KBM-7 (cell line): ENCODE measurements at places on chromosomes 2 and 18.
A peak's percentile ranks its signal among the peaks of the same experiment; 100 is the strongest.

GRCh38 chr2:923832-924601, 26.6 kb upstream of the SNTG2 start:
- no peak for DNase-seq

DNA sequence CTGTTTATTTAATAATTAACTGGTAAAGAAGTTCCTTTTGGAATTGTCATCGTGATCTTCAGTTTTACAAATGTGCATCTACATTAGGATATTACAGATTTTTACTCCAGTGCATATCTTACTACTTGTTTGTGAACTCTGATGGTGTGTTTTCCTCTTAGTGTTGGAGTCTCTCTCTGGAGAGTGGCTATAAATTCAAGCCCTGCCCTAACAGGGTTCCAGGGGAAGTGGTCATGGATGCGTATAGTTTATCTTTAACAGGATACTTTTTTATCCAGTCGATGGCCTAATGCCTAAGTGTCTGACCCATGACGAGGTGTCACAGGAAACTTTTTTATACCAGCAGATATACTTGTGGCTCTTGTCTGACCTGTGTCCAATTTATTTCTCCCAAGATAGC, 75.4 kb downstream of the CHN1 start:
- DNase-seq = no peak

- no peak for DNase-seq
Measured at GRCh38 chr2:54052825-54053718, 62.3 kb upstream of the ACYP2 start.

DNA sequence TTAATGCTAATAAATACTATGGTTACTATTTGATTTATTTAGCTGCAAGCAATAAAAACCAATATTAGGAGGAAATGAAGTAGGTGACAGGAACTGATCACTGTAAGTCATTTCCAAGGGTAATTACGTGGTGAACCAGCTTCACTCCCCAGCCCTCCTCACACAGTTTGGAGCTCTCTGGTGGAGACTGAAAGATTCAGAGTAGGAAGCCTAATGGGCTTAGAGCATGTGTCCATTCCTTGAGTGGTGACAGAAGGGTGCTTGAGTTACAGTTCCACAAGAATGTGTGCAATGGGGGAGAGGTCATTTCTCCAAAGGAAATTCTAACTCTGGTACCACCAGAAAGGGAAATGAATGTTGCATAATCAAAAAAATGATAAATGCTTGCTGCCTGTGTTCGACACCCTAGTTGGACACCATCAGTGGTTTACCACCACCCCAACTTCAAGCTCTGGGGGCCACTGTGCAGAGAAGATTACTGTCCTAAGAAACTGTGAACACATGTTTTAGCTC, 285.1 kb upstream of the MMADHC start:
- no peak for DNase-seq

GRCh38 chr2:47388888-47389287, 14.1 kb upstream of the MSH2 start:
- no peak for DNase-seq

GRCh38 chr2:2581331-2582159, 250.5 kb upstream of the MYT1L start:
- DNase-seq = no peak

DNA sequence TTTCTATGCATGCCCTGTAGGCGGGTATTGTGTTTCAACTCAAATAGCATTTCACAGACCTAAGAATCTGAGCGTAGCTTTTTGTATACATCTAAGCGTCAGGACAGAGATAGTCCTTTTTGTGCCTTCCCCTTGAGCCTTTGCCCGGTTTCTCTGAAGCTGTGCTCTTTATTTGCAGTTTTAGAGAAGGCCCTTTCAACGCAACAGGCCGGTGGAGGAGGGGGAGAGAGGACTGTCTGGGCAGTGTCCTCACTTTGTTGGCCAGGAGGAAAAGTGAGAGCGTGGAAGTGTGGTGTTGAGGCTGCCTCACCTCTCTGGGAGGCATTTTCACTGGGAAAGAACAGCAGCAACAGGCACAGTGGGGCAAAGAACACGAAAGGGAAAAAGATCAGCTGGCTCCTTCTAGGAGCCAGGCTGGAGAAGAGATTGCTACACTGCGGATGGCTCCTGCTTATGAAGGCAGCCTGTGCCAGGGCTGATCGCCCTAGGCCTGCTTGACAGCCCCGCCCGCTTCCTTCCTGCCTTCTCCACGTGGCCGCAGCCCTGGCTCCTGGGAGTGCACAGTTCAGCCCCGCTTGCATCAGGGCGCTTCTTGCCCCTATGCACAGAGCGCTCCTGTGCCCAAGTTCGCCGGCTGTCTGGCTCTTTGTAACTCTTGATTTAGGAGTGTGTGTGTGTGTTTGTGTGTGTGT, 195.6 kb upstream of the POU3F3 start:
- DNase-seq = peak; percentile 96

DNA sequence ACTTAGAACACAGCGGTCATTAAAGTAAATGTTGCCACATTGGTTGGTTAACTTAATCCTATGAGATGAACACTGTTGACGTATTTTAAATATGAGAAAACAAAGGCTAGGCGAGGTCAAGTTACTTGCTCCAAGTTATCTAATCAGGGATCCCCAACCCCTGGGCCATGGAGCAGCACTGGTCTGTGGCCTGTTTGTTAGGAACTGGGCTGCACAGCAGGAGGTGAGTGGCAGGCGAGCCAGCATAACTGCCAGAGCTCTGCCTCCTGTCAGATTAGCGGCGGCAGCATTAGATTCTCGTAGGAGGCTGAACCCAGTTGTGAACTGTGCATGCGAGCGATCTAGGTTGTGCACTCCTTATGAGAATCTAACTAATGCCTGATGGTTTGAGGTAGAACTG, 878.9 kb downstream of the CPS1 start:
- no peak for DNase-seq

DNA sequence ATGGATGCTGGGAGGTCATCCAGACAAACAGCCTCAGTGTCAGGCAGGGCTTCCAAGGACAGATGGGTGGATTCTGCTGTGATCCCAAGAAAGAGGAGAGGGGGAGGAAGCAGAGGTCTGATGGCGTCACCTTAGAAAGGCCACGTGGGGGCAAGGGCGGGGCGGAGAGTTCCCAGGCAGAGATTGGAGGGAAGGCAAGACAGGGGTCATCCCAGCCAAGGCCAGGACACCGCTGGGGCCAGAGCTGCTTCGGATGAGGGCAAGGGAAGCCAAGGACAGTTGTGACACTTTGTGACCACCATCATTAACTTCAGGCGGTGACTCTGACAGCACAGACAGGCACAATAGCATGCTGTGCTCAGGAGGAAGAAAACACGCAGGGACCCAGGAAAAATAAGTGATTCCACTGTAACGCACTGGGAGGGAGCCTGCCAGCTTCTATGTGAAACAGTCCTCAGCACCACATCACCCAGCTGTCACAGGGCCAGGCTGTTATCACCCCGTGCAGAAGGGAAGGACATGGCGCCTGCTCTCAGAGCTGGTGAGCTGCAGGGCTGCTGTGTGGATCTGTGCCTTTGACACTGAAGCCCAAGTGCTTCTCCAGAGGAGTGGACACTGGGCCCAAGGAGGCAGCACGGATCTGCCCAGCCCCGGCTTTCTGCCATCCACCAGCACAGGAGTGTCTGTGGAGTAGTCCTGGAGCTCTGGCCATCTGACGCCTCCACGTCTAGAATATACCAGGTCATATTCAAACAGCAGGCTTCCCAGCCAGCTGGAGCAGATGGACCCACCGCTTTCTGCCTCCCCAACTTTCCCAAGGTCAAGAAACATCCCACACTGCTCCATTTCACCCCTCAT, 204.1 kb downstream of the NDUFA10 start:
- DNase-seq = no peak

GRCh38 chr2:74081030-74081762, 66.5 kb downstream of the BOLA3 start:
- no peak for DNase-seq

- no peak for DNase-seq
Measured at GRCh38 chr2:230957756-230958391, 32.8 kb upstream of the GPR55 start.

GRCh38 chr2:27715318-27716210, 51.9 kb downstream of the SLC4A1AP start:
- DNase-seq = peak; percentile 38

- DNase-seq = no peak
Measured at GRCh38 chr18:35458677-35459441, 38.9 kb downstream of the INO80C start.

DNA sequence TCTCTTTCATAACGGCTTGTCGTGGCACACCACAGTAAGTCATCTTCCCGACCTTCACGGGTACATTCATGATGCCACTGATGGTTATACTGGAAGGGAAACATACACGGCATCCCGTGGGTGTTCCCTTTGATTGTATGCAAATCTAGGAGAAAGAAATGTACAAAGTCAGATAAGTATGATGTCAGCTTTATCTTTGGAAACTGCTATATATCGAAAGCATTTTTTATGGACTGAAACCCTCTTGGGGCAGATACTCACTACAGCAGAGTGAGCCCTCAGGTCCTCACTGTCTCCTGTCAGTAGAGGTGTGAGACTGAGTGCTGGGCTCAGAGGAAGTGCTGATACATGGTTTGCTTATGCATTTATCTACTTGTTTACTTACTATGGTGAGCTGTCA, 20.4 kb downstream of the PLA2R1 start:
- DNase-seq = no peak

DNA sequence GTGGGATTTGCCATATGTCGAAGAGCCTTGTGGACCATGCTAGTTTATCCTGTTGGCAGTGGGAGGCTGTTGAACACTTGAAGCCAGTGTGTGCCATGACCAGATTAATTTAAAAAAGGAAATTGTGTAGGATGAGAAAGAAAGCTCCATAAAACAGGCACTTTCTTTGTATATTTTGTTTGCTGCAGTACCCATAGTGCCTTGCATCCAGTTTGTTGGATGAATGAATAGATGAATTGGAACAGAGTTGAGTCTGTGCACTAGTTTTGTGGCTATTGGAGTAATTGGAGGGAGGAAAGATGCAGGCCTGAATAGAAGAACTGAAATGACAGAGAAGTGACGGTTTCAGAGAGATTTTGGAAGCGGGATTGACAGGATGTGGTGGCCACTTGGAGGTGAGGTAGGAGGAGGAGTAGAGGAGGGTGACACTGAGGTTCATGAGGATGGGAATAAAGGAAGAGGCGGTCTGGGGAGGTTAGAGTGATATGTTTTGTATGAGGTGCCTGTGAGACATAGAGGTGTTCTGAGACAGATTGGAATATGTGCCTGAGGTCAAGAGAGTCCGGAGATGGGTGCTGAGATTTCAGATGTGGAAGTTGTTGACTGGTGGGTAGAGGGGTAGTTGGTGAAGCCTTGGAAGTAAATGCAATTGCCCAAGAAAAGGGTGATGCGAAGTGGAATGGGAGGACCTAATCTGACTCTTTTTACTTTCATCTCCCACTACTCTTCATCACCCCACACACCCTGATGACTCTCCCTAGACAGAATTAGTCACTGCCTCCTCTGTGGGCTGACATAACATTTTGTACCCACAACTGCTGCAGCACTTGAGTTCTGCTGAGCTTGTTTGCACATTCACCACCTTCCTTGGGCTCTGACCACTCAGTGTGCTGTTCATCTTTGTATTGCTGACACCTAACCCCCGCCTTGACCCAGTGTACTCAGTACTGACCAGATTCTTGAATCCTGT, 5.1 kb downstream of the DGUOK start:
- DNase-seq = no peak

DNA sequence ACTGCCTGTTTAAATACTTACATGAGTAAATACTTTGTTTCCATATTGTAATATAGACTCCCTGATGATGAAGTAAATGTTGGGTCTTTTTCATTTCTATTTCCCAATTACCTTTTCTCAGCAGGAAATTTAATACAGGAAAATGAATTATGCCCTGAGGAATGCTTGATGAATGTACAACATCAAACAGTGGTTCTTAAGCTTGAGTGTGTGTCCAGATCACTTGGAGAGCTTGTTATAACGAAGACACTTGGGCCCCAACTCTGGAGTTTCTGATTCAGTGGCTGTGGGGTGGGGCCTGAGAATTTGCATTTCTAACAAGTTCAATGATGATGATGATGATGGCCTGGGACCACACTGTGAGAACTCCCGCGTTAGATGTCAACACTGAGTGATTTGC, 7.1 kb upstream of the ME2 start:
- no peak for DNase-seq

- no peak for DNase-seq
Measured at GRCh38 chr2:172560721-172561120, 4.8 kb downstream of the PDK1 start.

DNA sequence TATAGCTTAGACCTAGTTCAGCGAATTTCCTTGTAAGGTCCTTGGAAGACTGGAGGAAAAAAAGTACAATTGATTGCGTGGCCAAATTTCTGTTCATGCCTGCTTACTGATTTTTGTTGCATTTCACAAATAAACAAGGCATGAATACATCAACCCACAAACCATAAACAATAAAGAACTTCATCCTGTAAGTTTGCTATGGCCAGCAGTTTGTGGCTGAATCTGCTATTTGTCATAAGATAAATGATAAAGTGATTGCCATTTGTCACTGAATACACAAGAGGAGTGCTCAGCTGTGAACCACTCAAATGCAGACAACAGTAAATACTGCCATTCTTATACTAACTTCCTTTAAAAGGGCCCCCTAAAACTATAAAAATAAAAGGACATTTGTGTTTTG, 259.5 kb downstream of the CCDC178 start:
- no peak for DNase-seq

DNA sequence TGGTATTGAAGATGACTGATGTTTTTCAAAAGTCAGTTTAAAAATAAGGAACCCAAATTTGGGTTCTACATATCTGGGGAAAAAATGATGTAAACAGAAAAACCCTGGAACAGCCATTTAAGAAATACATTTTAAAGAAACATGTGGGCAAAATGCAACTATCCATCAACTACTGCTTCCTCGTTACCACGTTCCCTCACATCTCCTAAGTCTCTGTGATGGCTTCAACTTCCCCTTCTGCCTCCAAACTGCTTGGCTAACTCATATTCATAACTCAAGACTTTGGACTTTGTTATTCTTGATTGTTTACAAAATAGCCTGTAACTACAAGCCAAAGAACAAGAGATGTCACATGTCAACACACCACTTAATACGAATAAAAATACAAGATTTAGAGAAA, 116.3 kb downstream of the DYM start:
- DNase-seq = peak; percentile 34

DNA sequence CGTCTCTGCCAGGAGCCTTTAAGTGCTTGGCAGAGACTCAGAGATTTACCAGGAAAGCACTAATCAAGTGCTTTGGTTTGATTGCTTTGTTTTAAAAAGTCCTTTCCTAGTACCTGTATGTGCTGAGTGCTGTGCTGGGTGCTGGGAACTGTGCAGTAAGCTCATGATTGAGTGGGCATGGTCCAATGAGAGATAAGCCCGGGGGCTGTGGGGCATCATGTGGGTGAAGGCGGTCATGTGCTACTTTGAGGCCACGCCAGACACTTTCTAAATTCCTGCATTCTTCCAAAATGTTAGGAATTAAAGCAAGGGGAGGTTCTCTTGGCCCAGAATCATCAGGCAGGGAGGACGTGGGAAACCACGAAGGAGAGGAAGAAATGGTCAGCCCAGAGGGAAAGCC, 109.0 kb downstream of the ACAA2 start:
- no peak for DNase-seq

GRCh38 chr2:96875498-96876268, 5.8 kb upstream of the SEMA4C start:
- no peak for DNase-seq
